Pericardium fibroblast (primary cell): ENCODE measurements at places on chromosomes 12 and 14. TPM values are rescaled to one million over a fixed set of nuclear protein-coding genes. Genes with fewer than 3 reads are reported as not detected.

The RFX4 gene
- not detected in 2 replicates for total RNA-seq

The TUBA1C gene
- total RNA-seq = 226 and 369 TPM in 2 replicates

The MANSC4 gene
- total RNA-seq = not detected in 2 replicates

The CSAD gene
- 8.5 and 10.6 TPM in 2 replicates for total RNA-seq

The LRTM2 gene
- not detected in 2 replicates for total RNA-seq

The IKBIP gene
- total RNA-seq = 36.3 and 80.1 TPM in 2 replicates

The BCL2L14 gene
- not detected in 2 replicates for total RNA-seq

The CBLN3 gene
- total RNA-seq = 3.1 and 6.9 TPM in 2 replicates

The SCNN1A gene
- 2.6 and 9.4 TPM in 2 replicates for total RNA-seq

The TC2N gene
- total RNA-seq = 1.0 and 1.5 TPM in 2 replicates

The CMKLR1 gene
- total RNA-seq = 2.5 and 6.8 TPM in 2 replicates

The ADCY4 gene
- total RNA-seq = 0.26 and 2.1 TPM in 2 replicates
